ENCODE measurements at places on chromosomes 12 and 14.

- DNase-seq, result peak; percentile 53
Measured at GRCh38 chr12:42590330-42590934, 886 bp upstream of the PRICKLE1 start.

DNA sequence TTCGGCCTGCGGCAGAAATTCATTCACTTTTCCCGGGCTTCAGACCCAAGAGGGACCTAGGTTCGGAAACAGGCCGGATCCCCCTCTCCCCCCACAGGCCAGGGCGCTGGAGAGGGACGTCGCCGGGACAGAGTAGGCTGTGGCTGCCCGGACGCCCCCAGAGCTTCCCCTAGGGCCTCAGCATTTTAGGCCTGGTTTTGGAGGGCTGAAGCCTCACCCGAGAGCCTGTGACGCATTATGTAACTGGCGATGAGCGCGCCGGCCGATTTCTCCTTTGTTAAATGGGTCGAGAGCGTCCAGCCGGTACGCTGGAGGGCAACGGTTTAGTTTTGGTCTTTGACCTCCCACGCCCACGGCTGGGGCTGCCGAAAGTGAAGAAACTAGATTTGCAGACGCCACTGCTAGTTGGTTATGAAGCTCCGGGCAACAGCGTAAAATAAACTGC, 657 bp downstream of the PEBP1 start:
- peak; percentile 67 for DNase-seq

GRCh38 chr14:40911141-40911540, 695.5 kb upstream of the LRFN5 start:
- no peak for DNase-seq

GRCh38 chr12:127284870-127285431, 982.0 kb upstream of the TMEM132C start:
- peak; percentile 78 for DNase-seq

GRCh38 chr12:63844391-63845341, at the start of gene SRGAP1:
Gene SRGAP1, plus strand, starts transcription at chr12:63844700. Its CDS starts 117 bp downstream, at chr12:63844817.
- peak; percentile 82 for DNase-seq

DNA sequence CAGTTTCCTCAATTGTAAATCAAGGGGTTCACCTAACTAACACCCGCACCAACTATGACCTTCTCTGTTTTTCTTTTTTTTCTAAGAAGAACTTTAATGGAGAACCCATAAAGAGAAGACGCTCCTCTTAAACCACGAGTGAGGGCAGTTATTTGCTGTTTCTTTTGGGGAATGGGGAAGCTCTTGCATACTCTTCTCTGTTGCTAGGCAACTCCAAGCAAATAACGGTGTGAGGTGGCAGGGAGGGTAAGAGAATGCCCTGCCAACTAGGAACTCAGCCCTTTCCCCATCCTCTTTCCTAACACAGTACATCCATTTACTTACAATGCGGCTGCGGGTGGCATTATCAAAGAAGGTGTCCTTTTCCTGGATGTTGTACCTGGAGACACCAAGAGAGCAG, 114.9 kb downstream of the ANO2 start:
- no peak for DNase-seq

- no peak for DNase-seq
Measured at GRCh38 chr12:31533470-31533869, 57.5 kb downstream of the DENND5B start.

- DNase-seq, result no peak
Measured at GRCh38 chr12:2402073-2402579, 349.3 kb downstream of the CACNA1C start.

Measured in astrocyte of the hippocampus (primary cell).